Fibroblast of villous mesenchyme (primary cell): ENCODE measurements at places on chromosomes 6 and 20.
A peak's percentile ranks its signal among the peaks of the same experiment; 100 is the strongest.

DNA sequence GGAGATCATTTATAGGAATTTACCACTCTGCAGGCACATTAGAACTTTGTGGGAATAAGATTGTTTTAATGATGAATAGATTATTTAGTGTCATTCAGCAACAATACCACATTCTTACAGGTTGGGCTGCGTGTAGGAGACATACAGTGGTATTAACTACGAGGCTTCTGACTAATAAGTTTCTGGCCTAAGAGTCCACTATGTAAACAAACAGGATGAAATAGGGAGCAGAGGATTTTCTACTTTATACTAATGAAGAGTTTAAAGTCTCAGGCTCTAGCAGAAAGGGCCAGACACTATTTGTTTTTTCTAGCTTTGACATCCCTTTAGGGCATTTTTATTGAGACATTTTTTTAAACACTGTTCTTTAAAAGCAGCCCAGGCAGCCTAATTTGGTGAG lies 75.6 kb downstream of the SLC24A3 start:
- peak; percentile 12 for DNase-seq

GRCh38 chr6:122801397-122801796 lies 12.3 kb downstream of the SMPDL3A start:
- no peak for DNase-seq

DNA sequence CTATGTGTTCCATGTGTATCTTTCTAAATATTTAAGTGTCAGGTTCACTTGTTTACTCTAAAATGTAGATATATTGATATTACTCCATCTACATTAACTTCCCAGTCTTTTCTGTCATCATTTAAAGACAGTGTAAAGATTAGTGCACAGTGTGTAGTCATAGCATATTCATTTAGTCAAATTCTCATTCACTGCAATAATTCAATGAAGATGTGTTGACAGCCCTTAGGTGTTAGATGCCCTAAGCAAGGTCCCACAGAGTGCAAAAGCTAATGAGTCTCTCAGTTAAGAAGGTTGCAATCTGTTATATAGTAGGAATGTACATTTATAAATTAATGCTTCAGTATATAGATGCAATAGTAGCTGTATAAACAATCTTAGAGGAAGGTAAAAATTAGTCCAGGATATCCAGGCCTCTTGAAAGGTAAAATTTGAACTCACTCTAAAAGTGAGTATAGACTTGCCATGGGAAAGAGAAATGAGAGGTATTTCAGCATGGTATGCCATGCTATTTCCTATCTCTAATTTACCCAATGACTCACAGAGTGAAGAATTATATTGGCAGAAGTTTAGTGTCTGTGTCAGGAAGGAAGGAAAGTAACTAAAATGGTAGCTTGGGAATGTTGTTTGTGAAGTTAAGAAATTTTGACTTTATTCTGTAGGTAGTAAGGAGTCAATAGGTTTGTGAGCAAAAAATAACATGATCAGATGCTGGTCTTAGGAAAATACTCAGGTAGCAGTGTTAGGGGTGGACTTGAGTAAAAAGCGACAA lies 969.9 kb upstream of the CITED2 start:
- peak; percentile 30 for DNase-seq

DNA sequence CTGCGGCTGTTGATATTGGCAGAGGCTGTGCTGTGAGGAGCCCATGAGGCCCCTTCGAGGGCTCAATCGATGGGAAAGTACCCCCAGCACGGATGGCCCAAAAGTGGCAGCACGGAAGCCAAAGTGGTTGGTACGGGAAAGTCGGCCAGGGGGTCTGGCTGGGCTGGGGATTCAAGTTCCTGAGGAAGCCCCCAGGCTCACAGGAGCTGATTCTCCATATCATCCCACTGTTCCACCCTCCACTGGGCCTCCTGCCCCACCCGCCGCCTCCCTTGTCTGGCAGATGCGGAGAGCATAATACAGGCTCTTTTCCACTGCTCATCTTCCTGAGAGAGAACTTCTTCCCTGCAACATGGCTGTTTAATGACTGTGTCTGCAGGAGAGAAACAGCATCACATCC lies 217.8 kb upstream of the CST7 start:
- DNase-seq, result no peak

- peak; percentile 71 for DNase-seq
Observed at GRCh38 chr6:3782876-3783832, 31.6 kb upstream of the PXDC1 start.

DNA sequence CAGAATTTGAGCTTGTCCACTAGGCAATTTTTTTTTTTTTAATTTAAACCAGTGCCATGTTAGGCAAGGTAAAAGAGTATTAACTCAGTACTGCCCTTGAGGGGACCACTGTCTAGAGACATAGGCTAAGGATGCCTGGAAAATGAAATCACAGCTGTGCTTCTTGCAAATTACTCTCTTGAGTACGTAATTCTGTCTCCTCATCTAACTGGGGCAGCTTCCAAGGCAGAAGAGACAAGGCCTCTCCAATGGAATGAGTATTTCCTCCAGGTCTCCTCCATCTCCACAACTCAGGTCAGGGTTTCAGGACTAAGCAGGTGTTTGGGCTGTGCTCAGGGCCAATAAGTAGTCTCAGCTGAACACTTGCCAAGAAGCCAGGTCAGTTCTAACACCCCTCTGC lies 33.8 kb upstream of the MRPS10 start:
- peak; percentile 34 for DNase-seq

GRCh38 chr6:2751871-2752270 lies 1.1 kb upstream of the MYLK4 start:
- DNase-seq, result no peak

GRCh38 chr20:45918182-45918737 lies 6.3 kb upstream of the PLTP start:
- DNase-seq, result peak; percentile 90

GRCh38 chr6:142627474-142627873 lies 317.5 kb downstream of the HIVEP2 start:
- DNase-seq, result no peak

GRCh38 chr20:4748847-4749246 lies 27.1 kb downstream of the PRND start:
- no peak for DNase-seq

GRCh38 chr6:103042336-103042735 lies 1648.8 kb downstream of the GRIK2 start:
- DNase-seq, result no peak

- DNase-seq, result peak; percentile 50
Observed at GRCh38 chr20:44532981-44533331, 11.1 kb upstream of the SERINC3 start.

- DNase-seq, result no peak
Observed at GRCh38 chr6:126513198-126513597, 173.3 kb downstream of the CENPW start.

- no peak for DNase-seq
Observed at GRCh38 chr6:44475417-44475778, 87.9 kb downstream of the CDC5L start.

DNA sequence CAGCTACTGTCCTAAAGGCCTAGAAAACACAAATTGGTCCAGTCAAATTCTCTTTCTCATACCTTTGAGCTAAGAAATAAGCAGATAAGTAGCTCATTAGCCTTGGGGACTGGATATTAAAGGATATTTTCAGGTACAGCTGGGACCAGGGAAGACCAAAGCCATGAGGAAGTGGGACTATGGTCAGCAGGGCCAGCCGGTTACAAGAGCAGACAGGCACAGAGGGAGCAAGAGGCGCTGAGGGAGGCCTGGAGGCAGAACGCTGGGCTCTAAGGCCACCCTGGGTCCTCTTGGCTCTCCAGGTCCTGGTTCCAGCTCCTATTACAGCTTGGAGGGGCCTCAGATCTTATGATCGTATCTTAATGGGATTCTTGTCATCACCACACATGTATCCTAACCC lies 88.5 kb upstream of the KCNK16 start:
- DNase-seq, result no peak

- DNase-seq, result no peak
Observed at GRCh38 chr6:155129744-155130143, 134.1 kb upstream of the CLDN20 start.

DNA sequence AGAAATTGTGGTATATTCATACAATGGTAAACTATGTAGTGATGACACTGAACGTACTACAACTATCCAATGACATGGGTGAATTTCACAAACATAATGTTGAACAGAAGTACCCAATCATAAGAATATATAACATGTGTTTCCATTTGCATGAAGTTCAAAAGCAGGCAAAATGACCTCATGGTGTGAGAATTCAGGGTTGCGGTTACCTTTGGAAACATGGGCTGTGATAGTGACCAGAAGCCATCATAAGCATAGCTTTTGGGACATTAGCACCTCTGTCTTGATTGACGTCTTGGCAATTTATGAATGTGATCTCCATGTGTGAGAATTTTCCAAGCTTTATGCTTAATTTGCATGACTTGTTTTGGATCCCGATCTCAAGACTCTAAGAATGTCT lies 500.1 kb upstream of the JAG1 start:
- no peak for DNase-seq

- DNase-seq, result no peak
Observed at GRCh38 chr6:161211380-161212035, 62.4 kb downstream of the AGPAT4 start.

GRCh38 chr20:19966840-19967239 lies 50.3 kb upstream of the NAA20 start:
- DNase-seq, result no peak

- peak; percentile 79 for DNase-seq
Observed at GRCh38 chr20:50312682-50313521, 122.3 kb downstream of the CEBPB start.

DNA sequence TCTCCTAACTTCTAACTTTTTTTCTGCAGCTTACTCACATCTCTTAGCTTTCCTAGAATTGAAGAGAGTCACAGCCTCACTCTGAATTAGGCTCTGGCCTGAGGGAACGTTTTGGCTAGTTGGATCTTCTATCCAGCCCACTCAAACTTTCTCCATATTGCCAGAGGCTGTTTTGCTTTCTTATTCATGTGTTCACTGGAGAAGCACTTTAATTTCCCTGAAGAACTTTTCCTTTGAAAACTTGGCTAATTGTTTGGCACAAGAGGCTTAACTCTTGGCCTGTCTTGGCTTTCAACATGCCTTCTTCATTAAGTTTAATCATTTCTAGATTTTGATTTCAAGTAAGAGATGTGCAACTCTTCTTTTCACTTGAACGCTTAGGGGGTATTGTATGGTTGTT lies 138.2 kb upstream of the PLCB4 start:
- no peak for DNase-seq

DNA sequence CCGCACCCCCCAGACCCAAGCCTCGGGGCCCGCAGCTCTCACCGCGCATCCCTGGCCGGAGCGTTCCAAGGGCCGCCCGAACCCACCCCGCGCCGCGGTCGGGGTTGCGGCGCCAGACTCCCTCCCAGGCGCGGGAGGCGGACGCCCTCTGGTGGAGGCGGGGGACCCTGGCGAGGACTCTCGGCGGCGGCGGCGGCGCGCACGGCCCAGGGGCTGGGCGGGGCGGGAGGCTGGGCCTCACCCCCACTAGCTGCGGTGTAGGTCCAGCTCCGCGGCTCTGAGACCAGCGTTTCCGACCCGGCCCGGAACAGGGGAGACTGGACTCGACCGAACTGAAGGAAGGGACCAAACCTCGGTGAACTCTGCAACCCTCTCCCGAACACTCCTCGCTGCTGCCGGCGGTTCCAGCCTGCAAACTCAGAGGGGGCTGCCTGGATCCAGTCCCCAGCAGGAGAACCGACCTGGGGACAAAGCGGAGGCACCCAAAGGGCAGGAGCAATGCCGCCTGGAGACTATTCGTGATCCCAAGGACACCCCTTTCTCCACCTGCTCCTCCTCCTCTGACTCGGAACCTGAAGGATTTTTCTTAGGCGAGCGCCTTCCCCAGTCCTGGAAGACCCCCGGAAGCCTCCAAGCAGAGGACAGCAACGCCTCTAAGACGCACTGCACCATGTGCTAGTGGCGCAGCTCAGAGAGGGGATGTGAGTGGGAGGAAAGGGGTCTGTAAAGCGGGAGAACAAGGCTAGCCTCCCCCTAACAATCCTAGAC lies 859 bp upstream of the TOMM6 start:
- peak; percentile 81 for DNase-seq

DNA sequence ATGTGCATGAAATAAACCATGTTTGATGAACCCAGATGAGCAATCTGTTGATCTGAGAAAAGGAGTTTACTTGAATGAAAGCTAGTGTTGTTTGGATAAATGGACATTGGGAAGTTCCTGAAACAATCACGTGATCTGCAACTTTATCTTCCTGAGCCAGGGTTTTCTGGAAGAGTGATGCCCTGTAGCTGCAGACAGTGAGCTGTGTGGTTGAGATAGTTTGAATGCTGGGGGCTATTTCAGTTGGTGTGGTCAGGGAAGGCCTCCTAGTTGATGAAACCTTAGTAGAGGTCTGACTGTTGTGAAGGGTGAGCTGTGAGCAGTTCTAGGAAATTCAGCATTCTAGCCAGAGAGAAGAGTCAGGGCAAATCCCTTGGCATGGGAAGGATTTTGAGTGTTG lies 643.7 kb downstream of the UTRN start:
- no peak for DNase-seq

- DNase-seq, result no peak
Observed at GRCh38 chr20:257419-257818, at the start of gene DEFB132. Gene DEFB132 (plus strand): TSS chr20:257724. CDS start chr20:257779, 55 bp downstream.

GRCh38 chr20:33301192-33301930 lies 18.3 kb downstream of the BPIFB1 start:
- no peak for DNase-seq

DNA sequence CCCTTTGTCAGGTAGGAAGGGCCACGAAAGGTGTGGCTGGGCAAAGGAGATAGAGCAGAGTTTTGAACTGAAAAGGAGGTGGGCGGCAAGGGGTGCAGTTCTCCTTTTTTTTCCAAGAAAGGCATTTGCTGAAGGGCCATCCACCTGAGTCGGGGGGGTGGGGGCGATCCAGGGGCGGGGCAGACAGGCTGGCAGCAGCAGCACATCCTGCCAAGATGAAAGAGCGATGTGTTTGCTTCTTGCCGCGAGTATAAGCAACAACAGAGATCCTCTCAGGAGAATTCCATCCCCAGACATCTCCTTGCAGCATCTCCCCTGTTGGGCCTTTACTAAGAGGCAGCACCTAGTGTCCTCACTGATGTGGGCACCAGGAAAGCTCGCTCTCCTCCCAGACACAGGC lies 516.5 kb downstream of the CD83 start:
- DNase-seq, result no peak

DNA sequence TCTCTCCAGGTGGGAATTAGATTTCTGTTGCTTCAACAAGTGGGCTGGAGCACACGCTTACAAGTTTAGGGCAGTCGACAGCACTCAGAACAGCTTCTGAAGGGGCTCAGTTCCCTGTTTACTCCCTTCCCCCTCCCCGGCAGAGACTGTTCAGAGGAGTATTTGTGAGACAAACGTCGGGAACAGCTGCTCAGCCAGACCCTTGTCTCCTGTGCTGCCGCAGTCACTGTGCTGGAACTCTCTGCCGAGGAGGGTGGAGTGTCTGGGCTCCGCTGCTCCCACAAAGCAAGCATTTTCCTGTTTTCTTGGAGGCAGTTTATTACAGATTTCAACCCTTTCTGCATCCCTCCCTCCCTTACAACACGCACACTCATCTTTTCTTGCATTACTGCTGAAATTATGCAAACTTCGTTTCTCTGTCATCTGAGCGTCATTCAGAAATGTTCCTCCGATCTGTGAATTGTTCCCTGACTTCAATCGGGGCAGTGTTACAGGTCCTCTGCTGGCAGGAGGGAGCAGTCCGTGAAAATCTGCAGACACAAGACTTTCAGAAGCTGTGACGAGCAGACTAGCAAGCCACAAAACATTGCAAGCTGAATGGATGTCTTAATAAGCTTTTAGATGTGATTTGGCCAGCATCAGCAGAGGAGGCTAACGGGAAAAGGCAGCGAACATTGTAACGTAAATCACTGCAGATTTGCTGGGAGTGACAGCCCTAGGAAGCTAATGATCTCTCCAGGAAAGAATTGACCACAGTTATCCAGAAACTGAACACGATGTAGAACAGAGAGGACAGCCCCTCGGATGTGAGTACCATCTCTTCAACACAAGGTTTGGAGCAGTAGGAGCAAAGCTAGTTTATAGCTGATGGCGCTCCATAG lies 76.2 kb downstream of the LYRM2 start:
- no peak for DNase-seq
